ENCODE measurements at places on chromosomes 2 and 18.

DNA sequence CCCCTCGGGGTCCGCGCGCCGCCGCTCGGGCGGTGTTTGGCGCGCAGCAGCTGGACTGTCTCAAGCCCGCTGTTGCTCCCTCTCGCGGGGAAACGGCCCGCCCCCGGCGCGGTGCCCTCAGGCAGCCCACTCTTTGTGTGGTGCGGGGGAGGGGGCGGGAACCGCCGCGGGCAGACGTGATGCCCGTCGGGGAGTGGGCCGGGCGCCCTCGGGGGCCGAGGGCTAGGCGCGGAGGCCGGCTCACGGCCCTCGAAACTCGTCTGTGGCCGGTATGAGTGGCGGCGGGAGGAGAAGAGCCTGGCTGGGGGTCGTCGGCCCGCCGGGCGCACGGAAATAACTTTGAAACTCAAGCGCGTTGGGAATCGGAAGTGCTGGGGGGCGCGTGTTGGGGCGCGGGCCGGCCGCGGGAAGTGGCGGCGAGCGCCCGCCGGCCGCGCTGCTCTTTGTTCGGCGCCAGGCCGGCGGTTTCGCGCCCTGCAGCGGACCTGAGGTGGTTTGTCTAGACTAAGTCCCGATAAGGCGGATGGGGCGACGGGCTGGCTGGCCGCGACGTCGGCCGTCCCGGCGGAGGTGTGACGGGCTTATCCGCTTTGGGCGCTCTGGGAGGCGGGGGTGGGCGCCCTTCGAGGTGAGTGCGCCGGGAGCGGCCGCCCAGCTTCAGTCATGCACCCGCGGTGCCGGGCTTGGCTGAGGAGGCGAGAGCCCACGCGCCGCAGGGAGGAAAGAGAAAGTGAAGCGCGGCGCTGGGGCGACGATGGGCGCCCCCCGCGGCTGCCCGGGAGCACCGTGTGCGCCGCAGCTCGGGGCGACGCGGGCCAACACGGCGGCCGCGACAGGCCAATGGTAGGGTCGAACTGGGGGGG is 679 bp downstream of the PTMA start:
- peak; percentile 69 for DNase-seq

DNA sequence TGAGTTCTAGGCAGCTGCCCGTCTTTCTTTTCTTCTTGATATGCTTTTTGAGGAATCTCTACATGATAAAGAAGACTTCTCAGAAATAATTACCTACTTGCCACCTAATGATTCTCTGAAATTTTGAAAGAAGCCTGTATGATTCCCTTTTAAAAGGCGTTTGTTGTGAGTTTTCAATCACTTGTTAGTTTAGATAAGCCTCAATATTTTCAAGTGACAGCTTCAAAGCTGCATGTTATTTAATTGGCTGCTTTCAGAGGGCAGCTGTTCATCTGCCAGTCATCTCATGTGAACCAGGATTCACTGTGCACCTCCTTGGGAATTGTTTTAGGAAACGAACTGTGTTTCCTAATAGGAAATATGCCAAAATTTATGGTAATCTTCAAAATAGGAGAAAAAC is 938.1 kb downstream of the CPS1 start:
- no peak for DNase-seq

GRCh38 chr2:233365861-233366520 is 11.7 kb downstream of the DGKD start:
- DNase-seq, result no peak

DNA sequence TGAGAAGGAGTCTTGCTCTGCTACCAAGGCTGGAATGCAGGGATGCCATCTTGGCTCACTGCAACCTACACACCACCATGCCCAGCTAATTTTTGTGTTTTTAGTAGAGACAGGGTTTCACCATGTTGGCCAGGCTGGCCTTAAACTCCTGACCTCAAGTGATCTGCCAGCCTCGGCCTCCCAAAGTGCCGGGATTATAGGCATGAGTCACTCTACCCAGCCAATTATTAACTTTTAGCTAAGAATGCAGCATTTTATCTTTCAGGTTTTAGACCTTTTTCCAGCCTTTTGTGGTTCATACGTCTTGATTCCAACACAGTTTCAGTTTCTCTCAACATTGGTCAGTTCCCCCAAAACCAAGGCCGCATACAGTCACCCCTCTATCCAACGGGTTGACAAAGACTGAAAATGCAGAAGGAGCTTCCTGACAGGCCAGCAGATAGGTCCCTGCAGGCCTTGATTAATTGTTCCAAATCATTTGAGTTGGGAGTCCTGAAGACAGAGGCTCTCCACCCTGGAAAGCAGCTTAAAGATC is 262.2 kb upstream of the KLHL29 start:
- no peak for DNase-seq

- no peak for DNase-seq
Observed at GRCh38 chr2:127697482-127698180, 3.7 kb upstream of the SFT2D3 start.
